ENCODE measurements at places on chromosomes 5 and 9. TPM values are rescaled to one million over a fixed set of nuclear protein-coding genes. Genes with fewer than 3 reads are reported as not detected.

Gene DMGDH
- 3.2 TPM for polyA plus RNA-seq

Gene ARRDC3
- 5.9 TPM for polyA plus RNA-seq

Gene VCAN
- polyA plus RNA-seq, result 3.5 TPM

Gene SLC27A6
- not detected for polyA plus RNA-seq

Gene ENG
- polyA plus RNA-seq, result 1.1 TPM

Gene LHX2
- not detected for polyA plus RNA-seq

Gene SNAPC4
- polyA plus RNA-seq, result 3.3 TPM

Gene SUSD3
- polyA plus RNA-seq, result 9.1 TPM

Gene IGFBPL1
- polyA plus RNA-seq, result 0.07 TPM

Gene NKD2
- 0.82 TPM for polyA plus RNA-seq

Data from HepG2 (cell line).